Cardiac atrium fibroblast (primary cell): ENCODE measurements at places on chromosomes 5 and 9. TPM values are rescaled to one million over a fixed set of nuclear protein-coding genes. Genes with fewer than 3 reads are reported as not detected.

The CKMT2 gene
- total RNA-seq: 0.72 TPM in 1 of 2 replicates, not detected in the other

The ARL14EPL gene
- not detected in 2 replicates for total RNA-seq

The RBM27 gene
- 6.5 and 10.9 TPM in 2 replicates for total RNA-seq

The INSYN2B gene
- 10.4 and 15.7 TPM in 2 replicates for total RNA-seq

The WNK2 gene
- not detected in 2 replicates for total RNA-seq

The F12 gene
- total RNA-seq: not detected in 2 replicates

The PITX1 gene
- total RNA-seq: not detected in 2 replicates

The PLEKHG4B gene
- not detected in 2 replicates for total RNA-seq

The IQGAP2 gene
- 1.9 and 5.8 TPM in 2 replicates for total RNA-seq

The TLX3 gene
- total RNA-seq: not detected in 2 replicates

The PCDHA9 gene
- total RNA-seq: under 0.01 TPM in 1 of 2 replicates, not detected in the other

The ENTREP1 gene
- total RNA-seq: 0.81 TPM in 1 of 2 replicates, not detected in the other

The ASPN gene
- total RNA-seq: 0.49 and 3.6 TPM in 2 replicates

The CHSY3 gene
- 9.9 and 10.9 TPM in 2 replicates for total RNA-seq

The C9orf43 gene
- total RNA-seq: 0.16 TPM in 1 of 2 replicates, not detected in the other

The GRXCR2 gene
- not detected in 2 replicates for total RNA-seq

The SH3RF2 gene
- 0.16 and 0.18 TPM in 2 replicates for total RNA-seq

The TGFBI gene
- total RNA-seq: 957 and 1,161 TPM in 2 replicates

The RNF180 gene
- 2.5 and 3.9 TPM in 2 replicates for total RNA-seq

The HTR4 gene
- not detected in 2 replicates for total RNA-seq

The BOD1 gene
- 48.9 and 49.6 TPM in 2 replicates for total RNA-seq

The TMEM203 gene
- 26.7 and 38.4 TPM in 2 replicates for total RNA-seq

The TMEM174 gene
- total RNA-seq: not detected in 2 replicates

The WNT8A gene
- not detected in 2 replicates for total RNA-seq

The EQTN gene
- not detected in 2 replicates for total RNA-seq

The FRMPD1 gene
- not detected in 2 replicates for total RNA-seq

The CCDC183 gene
- 0.18 and 1.6 TPM in 2 replicates for total RNA-seq

The MAP1B gene
- 82.1 and 210 TPM in 2 replicates for total RNA-seq

The OR13C2 gene
- total RNA-seq: not detected in 2 replicates

The POU5F2 gene
- total RNA-seq: 0.16 and 0.18 TPM in 2 replicates

The SEC16A gene
- 45.7 and 65.4 TPM in 2 replicates for total RNA-seq

The NUTM2F gene
- total RNA-seq: not detected in 2 replicates

The FGF1 gene
- 1.8 and 37.7 TPM in 2 replicates for total RNA-seq

The SHLD3 gene
- 1.9 and 2.9 TPM in 2 replicates for total RNA-seq

The DNM1 gene
- total RNA-seq: 0.49 and 0.54 TPM in 2 replicates

The TEX48 gene
- total RNA-seq: not detected in 2 replicates

The MARCOL gene
- not detected in 2 replicates for total RNA-seq

The PSD2 gene
- total RNA-seq: not detected in 2 replicates

The LECT2 gene
- total RNA-seq: not detected in 2 replicates

The PRRX2 gene
- 2.2 and 8.3 TPM in 2 replicates for total RNA-seq

The LHX2 gene
- total RNA-seq: under 0.01 and 0.16 TPM in 2 replicates

The OTULIN gene
- 19.6 and 29.4 TPM in 2 replicates for total RNA-seq

The RAI14 gene
- total RNA-seq: 78.4 and 93.5 TPM in 2 replicates

The TAL2 gene
- total RNA-seq: not detected in 2 replicates

The ZFAND5 gene
- total RNA-seq: 65.7 and 77.8 TPM in 2 replicates

The SPINK6 gene
- not detected in 2 replicates for total RNA-seq

The TAF1L gene
- not detected in 2 replicates for total RNA-seq

The IRX2 gene
- 0.72 and 3.2 TPM in 2 replicates for total RNA-seq

The LCN9 gene
- total RNA-seq: not detected in 2 replicates

The CARTPT gene
- not detected in 2 replicates for total RNA-seq

The ZDHHC11 gene
- total RNA-seq: 0.54 and 0.81 TPM in 2 replicates

The C9 gene
- not detected in 2 replicates for total RNA-seq

The SLC1A3 gene
- 3.8 and 5.0 TPM in 2 replicates for total RNA-seq

The PDE6A gene
- not detected in 2 replicates for total RNA-seq

The LCN15 gene
- not detected in 2 replicates for total RNA-seq
